Sciatic nerve (tissue), 2 donors: ENCODE measurements at places on chromosomes 3 and 15. TPM values are rescaled to one million over a fixed set of nuclear protein-coding genes. Genes with fewer than 3 reads are reported as not detected.

Gene ZNF385D
- 32.3 TPM for total RNA-seq

Gene GPX1
- total RNA-seq = 142 TPM

Gene ADPGK
- 50.6 TPM for total RNA-seq

Gene TMEM202
- total RNA-seq = not detected

Gene SYNPR
- total RNA-seq = not detected

Gene CHST14
- total RNA-seq = 13.5 TPM

Gene ROPN1
- total RNA-seq = not detected

Gene RNU5B-1
- 44.7 TPM for total RNA-seq

Gene MKRN3
- 2.3 TPM for total RNA-seq

Gene RETNLB
- not detected for total RNA-seq

Gene CPLX3
- not detected for total RNA-seq

Gene SLC6A20
- 8.2 TPM for total RNA-seq

Gene ATP10A
- 5.7 TPM for total RNA-seq

Gene HYAL3
- 1.5 TPM for total RNA-seq

Gene PLSCR1
- total RNA-seq = 182 TPM
